GF-D8 (cell line): ENCODE measurements at places on chromosomes 11 and 22.

DNA sequence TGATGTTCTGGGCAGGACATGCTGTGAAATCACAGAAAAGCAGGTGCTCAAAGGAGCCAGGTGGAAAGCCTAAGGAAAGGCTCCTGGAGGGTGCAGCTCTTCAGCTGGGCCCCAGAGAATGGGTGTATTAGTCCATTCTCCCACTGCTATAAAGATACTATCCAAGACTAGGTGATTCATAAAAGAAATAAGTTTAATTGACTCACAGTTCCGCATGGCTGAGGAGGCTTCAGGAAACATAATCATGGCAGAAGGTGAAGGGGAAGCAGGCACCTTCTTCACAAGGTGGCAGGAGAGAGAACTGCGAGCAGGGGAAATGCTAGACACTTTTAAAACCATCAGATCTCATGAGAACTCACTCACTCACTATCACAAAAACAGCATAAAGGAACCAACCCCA is 43.1 kb upstream of the DEUP1 start:
- no peak for DNase-seq

DNA sequence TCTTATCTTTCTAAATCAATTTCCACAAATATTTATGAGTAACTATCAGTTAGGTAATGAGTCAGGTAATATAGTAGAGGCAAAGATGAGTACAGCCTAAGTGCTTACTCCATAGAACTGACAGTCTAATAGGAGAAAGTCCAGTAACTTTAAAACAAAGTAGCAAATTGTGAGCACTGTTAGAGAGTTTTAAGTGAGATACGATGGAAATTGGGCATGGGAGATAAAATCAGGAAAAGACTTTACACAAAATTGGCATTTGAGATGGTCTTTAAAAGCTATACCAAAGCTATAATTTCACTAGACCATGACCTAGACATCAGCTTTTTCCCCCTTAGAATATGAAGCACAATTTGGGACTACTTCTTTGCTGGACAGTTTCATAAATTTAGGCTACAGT is 113.7 kb downstream of the CSTPP1 start:
- DNase-seq = no peak

DNA sequence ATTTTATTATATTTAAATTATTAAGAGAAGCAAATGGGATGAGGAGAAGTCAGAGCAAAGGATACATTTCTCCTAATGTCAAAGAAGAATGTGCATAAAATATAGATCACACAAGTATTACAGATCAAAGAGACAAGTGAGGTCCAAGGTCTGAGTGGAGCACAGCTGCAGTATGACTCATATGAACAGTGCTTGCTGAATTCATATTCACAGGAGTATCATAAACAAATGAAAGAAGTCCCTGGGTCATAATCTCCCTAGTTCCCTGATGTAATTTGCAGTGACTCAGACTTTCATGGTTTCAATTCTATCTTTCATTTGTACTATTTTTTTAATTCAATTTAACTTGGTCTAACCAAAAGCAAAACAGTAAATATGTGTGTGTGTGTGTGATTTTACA is 499.0 kb upstream of the CCDC179 start:
- DNase-seq = no peak

DNA sequence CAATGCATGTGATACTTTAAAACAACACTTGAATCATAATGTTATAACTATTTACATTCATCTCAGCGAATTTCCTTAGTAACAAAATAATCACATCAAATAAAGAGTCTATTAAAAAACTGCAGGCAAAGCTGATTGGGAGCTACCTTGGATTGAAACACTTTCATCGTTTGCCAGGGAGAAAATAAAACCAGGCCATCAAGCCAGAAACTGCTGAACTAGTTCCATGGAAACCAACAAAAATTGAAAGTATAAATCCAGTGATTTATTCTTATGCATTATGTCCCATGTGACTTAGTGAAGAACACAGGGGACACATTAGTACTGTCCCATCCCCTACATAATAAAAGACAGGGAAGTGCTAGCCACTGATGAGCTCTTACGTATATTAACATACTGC is 21.7 kb downstream of the SLC35F2 start:
- DNase-seq = no peak

- no peak for DNase-seq
These were observed 24.4 kb downstream of the ARHGAP8 start for GRCh38 chr22:44776605-44777363.

DNA sequence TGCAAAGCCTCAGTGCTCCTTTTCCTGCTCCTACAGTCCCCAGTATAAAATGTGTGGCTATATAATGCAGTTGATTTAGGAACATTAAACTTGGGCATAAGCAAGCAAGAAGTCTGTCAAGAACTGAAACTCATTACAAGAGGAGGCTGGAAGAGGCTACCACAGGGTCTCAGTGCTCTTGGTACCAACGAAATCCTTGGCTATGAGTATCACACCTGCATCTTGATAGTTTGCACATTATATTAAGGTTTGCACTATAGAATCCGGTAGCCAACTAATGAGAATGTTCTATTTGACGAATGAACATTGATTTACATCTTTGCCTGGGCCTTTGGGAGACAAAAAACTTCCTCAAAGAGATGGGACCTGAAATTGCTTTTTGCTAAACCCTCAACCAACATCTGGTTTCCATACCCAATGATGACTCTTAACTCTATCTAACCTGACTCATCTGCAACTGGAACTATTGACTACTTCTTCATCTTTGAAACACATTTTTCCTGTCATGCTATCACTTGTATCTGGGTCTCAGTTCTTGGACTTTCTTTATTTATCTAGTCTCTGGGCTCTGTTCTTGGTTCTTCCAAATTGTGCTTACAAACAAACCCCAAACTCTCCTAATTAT is 207.2 kb upstream of the CTSC start:
- no peak for DNase-seq

GRCh38 chr22:44042249-44043218 is 18.4 kb downstream of the PARVB start:
- no peak for DNase-seq

DNA sequence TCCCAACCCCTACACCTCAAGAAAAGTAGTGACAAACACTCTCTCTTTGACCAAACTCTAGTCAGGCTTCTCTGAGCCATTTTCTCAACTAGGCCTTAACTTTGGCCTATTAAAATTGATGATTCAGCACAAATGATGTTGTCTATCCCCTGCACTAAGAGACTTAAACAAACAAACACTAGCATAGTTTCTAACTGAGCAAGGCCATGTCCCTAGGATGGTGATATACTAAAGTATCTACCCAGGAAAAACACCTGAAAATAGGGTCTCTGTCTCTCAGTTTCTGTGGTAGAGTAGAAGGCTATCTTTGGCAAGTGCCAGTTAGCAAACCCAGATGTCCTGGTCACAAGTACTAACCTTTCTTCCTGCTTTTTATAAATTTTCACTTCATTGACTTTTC is 219.7 kb upstream of the ANO3 start:
- DNase-seq = no peak

DNA sequence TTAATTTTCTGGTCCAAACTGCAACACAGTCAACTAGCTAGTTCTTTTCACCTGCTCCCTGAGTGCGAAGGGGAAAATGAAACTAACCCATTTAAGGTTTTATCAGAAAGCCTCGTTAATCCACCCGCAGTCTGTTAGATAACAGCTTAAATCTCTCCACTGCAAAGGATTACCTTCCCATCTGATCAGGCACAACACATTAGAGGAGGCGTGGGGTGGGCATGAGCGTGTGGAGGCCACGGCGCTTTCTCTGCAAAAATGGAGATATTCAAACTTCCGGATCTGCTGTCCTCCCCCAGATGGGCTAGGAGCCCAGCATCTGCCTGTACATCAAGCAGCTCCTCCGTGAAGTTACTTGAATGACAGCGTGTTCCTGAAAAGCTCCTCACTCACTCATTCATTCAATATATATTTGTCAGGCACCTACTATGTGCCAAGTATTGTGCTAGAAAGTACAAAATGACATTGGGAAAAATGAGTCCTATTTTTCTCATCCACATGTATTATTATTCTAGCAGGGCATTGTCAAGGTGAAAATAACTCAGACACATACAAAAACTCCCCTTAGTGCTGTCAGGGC is 13.5 kb upstream of the ANKK1 start:
- DNase-seq = no peak
